PC-9 (cell line): ENCODE measurements at places on chromosomes 12 and 14. TPM values are rescaled to one million over a fixed set of nuclear protein-coding genes. Genes with fewer than 3 reads are reported as not detected.

DNA sequence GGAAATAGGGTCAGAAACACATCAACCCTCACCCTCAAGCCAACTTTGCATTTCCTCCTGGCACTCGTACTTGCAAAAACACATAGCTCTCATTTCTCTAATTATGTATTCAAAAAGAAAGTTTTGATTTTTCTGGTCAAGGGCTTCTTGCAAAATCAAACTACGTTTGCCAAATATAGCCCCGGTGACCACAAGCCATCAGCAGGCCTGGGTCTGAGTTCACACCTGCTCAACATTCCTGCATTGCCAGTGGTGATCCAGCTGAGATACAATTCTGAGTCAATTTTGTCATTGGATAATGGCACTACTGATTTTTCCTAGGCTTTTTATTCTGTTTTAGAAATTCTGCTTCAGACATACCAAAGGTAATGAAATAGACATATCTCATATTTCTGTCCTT lies 10.7 kb upstream of the BHLHE41 start:
- peak; percentile 59 for DNase-seq

DNA sequence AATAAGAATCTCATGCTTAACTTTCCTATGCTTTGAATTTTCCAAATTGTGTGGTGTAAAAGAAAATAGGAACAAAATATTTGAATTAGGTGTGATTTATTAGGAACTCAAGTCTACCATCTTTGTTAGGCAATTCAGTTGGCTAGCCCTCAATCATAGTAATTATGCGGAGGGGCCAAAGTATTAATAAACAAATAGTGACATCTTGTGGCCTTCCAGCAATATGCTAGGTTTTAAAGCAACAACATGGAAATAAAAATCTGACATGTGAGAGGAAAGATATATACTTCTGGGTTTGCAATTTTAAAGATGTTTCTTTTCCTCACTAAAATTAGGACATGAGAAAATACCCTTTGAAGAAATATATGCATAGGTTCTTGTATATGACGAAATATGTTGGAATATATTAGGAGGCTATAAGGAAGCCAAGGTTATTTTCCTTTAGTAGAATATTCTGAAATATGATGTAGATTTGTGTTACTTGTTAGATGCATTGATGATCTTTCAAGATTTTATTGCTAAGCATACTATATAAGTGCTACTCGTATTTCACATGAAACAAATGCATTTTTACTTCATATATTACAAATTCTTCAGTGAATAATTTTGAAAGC lies 200.4 kb downstream of the PTPRO start:
- peak; percentile 56 for DNase-seq

The AP5M1 gene
- total RNA-seq, result 18.5 and 28.3 TPM in 2 replicates

GRCh38 chr14:90382491-90383125 lies 14.2 kb upstream of the CALM1 start:
- peak; percentile 19 for DNase-seq

DNA sequence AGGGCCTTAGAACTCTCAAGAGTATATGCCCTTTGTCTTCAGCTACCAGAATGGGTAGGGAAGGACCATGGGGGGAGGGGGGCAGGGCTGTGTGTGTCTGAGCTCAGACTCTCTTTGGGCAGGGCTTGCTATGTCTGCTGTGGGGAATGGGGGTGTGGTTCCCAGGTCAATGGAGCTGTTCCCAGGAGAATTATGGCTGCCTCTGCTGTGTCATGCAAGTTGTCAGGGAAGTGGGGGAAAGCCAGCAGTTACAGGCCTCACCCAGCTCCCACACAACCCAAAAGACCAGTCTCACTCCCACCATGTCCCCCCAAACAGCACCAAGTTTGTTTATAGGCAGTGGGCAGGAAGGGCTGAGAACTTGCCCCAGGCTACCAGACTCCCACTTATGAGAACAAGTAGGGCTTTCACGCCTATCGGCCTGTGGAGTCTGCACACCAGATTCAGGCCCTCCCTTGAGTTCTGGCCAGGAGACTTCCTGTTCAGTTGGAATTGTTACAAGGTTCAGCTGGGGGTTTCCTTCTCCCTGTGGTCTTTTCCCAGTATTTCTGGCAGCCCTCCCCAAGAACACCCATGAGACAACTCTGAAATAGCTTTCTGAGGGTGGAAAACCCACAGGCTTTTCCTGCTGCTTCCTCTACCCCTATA lies 6.1 kb upstream of the SERPINA11 start:
- no peak for DNase-seq

- DNase-seq, result no peak
These were observed 480.4 kb upstream of the NOVA1 start for GRCh38 chr14:27078191-27078590.

DNA sequence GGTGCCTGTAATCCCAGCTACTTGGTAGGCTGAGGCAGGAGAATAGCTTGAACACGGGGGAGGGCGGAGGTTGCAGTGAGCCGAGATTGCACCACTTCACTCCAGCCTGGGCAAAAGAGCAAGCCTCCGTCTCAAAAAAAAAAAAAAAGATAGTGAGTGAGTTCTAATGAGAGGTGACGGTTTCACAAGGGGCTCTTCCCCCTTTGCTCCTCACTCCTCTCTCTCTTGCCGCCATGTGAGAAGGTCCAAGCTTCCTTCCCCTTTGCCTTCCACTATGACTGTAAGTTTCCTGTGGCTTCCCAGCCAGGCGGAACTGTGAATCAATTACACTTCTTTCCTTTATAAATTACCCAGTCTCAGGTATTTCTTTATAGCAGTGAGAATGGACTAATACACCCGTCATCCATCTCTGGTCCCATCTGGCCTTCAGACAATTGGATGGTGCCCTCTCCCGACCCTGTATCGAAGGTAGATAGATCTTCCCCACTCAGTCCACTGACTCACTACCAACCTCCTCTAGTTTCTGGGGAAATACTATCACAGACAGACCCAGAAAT lies 27.0 kb upstream of the RCOR1 start:
- DNase-seq, result no peak

The TAS2R7 gene
- total RNA-seq, result not detected in 2 replicates

GRCh38 chr12:15404485-15404884 lies 82.2 kb downstream of the PTPRO start:
- DNase-seq, result no peak

DNA sequence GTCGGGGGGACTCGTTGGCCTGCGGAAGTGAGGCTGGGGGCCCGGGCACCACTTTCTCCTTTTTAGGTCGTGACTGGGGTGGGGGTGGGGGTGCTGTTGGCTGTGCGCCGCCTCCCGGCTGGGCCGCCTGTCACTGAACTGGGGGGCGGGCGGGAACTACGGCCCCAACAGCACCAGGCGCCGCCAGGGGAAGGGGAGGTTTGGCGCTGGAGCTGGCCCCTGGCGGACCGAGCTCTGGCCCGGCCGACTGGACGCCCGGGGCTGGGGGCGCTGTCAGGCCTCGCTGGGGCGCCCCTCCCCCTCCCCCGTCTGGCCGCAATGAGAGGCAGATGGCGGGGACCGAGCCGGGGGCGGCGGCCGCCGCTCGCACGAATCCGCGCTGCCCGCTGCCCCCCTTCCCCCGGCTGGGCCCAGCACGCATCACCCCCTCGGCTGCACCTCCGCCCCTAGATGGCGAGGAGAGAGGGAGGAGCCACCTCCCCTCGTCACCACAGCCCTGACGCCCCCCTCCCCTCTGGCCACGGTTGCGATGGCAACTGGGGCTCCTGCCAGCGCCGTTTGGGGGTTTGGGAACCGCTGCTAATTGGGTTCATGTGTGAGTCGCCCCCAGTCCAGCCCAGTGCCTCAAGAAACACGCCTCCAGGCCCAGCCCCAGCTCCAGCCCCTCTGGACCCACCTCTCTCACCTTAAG lies 723 bp downstream of the NFATC4 start:
- peak; percentile 15 for DNase-seq
